Activated CD8-positive, alpha-beta memory T cell treated with anti-CD3 and anti-CD28 coated beads, Interleukin-2, amount 50 U/mL, for 48 hours (primary cell): ENCODE measurements at places on chromosomes 1 and 21.

DNA sequence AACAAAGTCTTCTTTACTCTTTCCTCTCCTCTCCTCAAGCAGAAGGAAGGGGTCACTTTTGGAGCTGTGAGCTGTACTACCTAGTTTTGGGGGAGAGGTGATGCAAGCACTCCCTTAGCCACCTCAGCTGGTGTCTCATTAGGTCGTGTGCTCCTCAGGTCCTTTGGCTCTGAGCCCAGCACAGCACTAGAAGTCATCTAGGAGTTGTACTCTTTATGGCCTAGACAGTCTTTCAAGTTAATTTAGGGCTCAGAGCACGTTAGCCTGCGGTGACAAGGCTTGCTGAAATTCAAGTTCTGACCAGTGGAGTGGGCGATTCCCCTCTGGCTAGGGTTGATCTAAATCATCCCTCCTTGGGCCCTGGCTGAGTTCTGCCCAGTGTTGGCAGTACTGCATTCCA is 48.0 kb upstream of the WDR26 start:
- no peak for DNase-seq

DNA sequence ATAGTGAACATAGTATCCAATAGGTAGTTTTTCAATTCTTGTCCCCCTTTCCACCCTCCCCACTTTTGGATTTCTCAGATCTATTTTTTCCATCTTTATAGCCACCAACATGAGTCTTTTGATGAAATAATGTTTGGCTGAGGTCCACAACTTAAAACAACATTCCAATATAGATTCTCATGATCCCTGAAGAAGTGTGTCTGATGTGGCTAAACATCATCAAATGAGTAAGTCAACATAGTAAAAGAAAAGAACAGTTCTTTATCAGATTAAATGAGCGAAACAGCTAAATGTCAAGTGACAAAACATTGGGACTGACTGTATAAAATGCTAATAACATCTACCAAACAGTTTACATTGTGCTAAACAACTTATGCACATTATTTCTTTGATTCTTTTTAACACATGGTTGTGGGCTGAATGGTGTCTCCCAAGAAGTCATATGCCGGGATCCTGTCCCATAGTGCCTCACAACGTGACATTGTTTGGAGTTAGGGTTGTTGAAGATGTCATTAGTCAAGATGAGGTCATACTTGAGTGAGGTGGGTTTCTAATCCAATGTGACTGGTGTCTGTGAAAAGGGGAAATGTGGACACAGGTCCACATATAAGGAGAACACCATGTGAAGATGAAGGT is 453.6 kb downstream of the LTN1 start:
- no peak for DNase-seq

GRCh38 chr21:32256873-32257620 is 21.8 kb downstream of the MIS18A start:
- no peak for DNase-seq

- no peak for DNase-seq
These were observed 38.6 kb downstream of the TFF3 start for GRCh38 chr21:42276526-42277154.

DNA sequence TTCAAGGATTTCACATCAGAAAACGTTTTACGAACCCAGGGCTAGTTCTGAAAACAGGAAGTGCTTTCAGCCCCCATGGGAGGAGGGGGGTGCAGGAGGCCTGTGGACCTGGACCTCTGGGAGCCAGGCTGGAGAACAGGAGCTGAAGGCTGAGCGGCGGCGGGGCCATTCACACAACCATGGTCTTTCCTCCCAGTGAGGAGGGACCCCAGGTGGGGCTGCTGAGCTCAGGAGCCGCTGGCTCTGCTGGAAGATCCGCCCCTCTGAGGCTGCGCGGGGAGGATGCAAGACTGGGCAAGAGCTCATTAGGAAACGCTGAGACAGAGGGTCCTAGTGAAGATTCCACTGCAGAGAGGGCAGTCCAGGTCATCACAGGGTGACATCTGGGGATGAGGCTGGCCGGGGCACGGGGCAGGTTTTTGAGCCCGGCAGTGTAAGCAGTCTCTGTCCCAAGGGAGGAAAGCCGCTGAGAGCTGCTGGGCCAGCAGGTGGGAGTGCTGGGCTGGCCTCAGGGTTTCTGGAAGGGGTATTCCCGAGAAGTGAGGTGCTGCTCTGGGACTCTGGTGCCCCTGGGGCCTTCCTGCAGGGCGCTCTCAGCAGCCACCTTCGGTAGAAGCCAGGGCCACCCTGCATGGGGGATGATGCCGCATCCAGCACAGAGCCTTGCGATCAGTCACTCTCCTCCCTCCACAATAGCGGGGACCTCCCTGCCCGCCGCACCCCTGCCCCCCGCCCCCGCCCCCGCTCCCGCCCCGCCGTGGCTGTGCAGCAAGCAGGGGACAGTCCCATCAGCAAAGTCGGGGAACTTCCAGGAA is 7.5 kb downstream of the MX2 start:
- peak; percentile 70 for DNase-seq

- no peak for DNase-seq
These were observed 87.4 kb downstream of the GREM2 start for GRCh38 chr1:240524356-240525069.

- no peak for DNase-seq
These were observed 16.5 kb downstream of the ATP1B1 start for GRCh38 chr1:169122976-169123375.

GRCh38 chr1:54774820-54775498 is 10.6 kb upstream of the PARS2 start:
- DNase-seq, result no peak

GRCh38 chr1:85137660-85138059 is 63.2 kb downstream of the SYDE2 start:
- no peak for DNase-seq

DNA sequence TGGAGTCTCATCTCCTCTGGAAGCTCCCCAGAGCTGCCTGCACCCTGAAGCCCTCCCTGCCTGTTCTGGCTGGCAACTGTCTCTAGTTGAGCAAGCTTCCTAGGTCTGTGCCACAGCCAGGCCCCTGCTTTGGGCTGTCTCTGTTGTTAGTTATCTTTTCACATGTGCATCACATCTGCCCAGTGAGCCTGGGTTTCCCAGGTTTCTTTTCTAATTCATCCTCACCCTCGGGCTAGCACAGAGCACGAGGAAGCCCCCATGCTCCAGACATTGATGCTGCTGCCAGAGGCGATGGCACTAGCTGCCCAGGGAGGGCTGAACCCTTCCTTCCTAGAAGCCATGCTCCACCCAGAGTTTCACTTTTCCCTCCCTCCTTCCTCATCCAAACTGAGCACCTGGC is 27.2 kb downstream of the RASSF5 start:
- no peak for DNase-seq

- no peak for DNase-seq
These were observed 694.4 kb downstream of the LTN1 start for GRCh38 chr21:28298251-28298672.

GRCh38 chr1:10625076-10625475 is 150.3 kb downstream of the PEX14 start:
- no peak for DNase-seq

DNA sequence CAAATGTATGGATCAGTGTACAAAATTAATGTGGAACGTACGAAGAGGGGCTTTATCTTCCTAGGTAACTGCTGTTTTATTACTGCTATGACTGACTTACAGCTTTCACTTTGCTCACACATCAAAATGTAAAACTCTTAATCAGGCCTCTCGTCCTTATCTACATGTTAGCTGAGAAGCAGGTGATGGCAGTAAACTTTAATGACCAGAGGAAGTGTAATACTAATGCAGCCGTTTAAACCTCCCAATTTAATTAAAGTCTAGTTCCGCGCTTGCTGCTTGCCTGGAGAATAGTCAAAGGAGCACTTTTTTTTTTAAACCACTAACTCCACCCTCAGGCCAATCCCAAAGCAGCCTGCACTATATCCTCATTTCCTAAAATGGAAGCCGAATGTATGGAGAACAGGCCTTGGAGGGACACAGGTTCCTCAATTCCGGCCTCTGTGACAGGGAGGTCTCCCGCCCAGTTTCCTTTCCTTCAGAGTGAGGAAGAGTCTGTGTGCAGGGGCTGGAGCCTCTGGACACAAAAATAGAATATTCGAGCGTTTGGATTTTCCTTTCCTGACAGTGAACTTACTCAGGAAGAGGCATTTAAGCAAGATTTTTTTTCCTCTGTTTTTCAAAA is 36.7 kb upstream of the RASAL2 start:
- no peak for DNase-seq

GRCh38 chr1:12166834-12167492 is at the start of gene TNFRSF1B:
Gene TNFRSF1B (plus strand): TSS chr1:12166991. CDS start chr1:12167092, 101 bp downstream.
- DNase-seq, result peak; percentile 88

- DNase-seq, result no peak
These were observed 34.8 kb upstream of the DUSP10 start for GRCh38 chr1:221776495-221777301.

- no peak for DNase-seq
These were observed 12.7 kb upstream of the RAB42 start for GRCh38 chr1:28579401-28579800.

DNA sequence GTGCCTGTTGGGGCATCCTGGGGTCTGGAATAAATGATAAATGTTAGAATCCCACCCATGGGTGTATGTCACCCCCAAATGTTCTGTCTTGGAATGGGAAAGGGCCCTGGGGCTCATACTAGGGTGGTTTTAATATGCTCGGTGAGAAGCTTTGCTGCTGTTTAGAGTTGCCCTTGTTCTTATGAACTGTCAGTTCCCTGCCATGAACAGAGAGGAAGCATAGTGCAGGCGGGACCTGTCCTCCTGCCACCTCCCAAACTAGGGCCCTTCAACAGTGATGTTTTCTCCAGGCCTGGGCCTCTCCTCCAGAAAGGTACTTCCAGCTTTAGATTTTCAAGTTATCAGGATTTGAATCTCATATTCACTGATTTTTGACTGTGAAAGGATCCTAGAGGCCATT is 80.7 kb upstream of the COA6 start:
- DNase-seq, result no peak

DNA sequence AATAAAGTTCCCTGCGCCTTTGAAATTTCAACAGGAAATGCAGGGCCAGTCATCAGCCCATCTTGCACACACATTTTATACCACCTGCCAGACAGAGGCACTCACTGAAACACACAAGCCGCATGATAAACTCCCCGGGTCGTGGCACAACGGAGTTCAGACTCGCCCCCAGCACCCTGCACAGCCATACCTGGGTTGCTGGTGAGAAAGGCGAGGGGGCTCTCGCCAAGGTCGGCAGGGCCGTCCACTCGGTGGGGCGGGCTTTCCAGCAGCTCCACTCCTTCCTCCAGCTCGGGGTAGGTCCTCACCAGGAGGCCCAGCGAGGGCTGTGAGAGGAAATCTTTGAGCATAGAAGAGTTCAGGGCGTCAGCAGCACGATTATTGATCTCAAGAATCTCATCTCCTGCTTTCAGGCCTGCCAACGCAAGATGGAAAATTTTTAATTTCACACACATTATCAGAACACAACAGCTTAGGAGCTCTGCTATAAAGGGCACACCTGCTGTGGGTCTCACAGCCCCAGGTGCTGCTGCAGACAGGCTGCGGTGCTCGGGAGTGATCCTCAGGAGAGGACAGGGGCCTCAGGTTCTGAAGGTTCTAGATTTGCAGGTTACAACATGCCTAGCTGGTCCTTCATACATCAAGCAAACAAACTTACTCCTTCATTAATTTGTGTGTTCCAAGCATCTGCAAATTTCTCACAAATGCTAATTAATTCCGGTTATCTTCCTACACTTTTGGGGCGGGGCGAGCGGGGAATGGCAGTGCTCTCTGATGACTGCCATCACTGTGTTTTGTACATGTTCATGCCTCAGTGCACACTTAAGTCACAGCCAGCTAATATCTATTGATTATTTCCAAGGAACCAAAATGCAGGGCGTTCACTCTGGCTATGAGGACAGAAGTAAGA is 144.2 kb upstream of the KRTAP19-8 start:
- peak; percentile 80 for DNase-seq

GRCh38 chr1:234743791-234744611 is 134.0 kb upstream of the IRF2BP2 start:
- no peak for DNase-seq

DNA sequence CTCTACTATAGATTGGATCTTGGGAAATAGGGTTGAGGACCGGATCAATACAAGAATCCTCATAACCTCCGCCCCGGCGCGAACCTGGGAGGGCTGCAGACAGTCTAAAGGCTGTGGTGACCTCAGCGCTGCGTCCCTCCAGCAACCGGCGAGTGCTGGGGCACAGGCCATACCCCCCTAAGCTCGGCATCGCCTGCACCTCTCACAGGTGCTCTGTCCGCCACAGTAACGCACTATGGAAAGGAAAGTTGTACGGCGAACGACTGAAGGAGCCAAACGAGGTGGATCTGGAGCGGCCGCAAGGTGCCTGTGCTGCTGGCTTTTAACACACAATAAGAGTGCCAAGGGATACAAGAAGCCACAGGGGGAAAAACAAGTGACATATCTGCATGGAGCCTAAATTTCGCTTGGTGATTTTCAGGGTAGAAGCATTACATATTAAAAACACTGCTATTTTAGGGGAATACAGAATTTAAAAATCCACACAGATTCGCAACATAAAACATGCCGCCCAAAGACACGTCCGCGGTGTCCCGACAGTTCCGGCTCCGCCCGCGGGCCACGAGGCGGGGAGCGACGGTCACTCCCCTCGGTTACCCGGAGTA is 1.4 kb upstream of the RBM15 start:
- peak; percentile 75 for DNase-seq

DNA sequence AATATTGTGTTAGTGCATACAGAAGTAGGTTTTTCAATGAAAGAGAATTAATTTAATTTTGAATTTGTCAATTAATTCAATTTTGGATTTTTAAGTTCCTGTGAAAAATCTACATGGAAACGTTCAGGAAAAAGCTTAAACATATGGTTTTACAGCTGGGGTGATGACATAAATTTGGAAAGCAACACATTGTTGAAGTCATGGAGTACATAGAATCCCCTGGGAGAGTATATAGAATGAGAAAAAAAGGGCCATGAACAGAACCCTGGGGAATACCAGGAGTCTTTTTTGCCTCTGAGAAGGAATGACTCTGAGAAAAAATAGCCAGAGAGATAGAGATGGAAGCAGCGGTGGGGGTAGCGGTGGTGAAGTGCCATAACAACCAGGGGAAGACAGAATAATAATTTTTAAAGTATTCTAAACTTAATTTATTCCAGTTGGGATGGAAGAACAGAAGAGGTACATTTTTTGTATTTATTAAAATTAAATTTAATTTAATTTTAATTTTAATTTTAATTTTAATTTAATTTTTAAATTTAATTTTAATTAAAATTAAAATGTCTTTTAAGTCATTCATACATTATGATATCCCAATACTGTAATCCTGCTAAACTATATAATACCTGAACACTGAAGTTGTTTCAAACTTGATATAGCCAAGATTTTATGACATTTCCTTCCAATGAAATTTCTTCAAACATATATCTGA is 48.9 kb downstream of the NME7 start:
- DNase-seq, result no peak
